ENCODE measurements at places on chromosomes 11 and 22.

- DNase-seq = no peak
Measured at GRCh38 chr11:75199412-75199955, 41.1 kb upstream of the TPBGL start.

GRCh38 chr11:59186130-59186594, 14.2 kb downstream of the DTX4 start:
- DNase-seq = peak; percentile 34

DNA sequence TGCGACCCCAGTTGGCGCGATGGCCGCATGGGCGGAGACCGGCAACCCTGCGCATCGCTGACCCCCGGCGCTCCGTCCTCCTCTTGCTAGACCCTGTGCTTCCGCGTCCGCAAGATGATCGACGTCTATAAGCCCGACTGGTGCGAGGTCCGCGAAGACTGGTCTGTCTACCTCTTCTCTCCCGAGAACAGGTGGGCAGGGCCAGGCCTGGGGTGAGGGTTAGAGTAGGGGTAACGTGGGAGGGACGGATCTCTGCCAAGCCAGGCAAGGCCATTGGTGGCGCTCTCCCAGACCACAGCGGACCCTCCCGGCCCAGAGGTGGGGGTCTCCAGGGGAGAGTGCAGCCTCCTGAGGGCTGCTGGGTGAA, 92.1 kb downstream of the CACNA1I start:
- no peak for DNase-seq

DNA sequence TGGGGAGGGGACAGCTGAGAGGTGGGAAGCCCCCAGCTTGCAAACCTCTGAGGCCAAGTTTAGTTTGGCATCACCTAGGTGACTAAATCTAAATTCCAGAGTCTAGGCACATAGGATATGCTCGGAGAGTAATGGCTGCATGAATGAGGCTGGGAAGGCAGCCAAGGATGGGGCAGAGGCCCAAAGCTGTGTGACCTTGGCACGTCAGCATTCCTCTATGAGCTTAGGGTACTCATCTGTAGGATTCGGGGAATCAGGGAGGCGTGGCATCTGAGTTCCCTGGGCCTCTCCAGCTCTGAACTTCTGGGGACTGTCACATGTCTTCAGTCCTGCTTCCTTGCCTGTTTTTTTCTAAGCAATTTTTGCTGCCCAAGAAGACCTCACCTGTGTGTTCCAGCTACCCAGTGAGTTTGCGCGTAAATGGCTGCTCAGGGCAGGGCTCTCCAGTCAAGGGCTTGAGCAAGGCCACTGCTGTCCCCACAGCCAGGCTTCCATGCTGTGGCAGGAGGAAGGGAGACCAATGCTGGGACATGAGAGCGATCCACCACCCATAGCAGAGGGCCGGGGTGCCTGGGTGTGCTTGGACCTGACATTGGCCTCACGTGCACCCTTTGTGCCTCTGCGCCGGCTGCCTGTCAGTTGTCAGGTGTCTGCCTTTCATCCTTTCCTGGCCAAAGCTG, 13.9 kb downstream of the DAGLA start:
- no peak for DNase-seq

DNA sequence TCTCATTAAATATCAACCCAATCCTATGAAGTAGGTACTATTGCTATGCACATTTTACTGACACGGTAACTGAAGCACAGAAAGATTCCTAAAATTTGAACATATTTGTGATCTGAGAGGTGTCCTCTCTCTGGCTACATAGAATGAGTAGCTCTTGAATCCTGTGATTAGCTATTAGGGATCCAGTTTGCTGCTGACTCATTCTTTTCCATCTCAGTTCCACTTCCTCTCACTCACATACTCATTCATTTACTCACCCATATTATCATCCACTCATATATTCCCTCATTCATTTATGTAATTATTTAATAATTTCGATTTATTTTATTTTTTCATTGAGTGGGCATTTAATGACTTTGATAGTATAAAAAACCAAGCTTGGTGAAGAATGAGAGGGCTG, 42.7 kb downstream of the OR5B17 start:
- DNase-seq = no peak

DNA sequence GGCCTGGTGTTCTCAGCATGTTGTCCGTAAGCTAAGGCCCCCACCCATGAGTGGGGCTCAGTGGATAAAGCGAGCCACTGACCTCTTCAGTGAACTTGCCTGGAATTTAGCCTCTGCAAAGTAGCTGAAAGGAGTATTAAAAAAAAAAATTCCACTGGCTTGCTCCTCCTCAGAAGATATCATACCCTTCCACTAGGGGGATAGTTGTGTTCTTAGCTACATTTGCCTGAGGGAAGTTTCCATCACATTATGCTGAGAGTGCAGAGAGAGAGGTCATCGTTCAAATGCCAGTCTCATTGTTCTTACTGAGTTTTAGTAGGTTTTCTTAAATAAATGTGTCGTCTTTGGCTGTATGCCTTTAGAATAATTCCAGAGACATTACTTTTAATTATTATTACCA, 879.7 kb downstream of the JRKL start:
- no peak for DNase-seq

- no peak for DNase-seq
Measured at GRCh38 chr22:19696504-19697276, 17.6 kb upstream of the SEPTIN5 start.

GRCh38 chr11:108019870-108020540, 11.3 kb downstream of the CUL5 start:
- no peak for DNase-seq

DNA sequence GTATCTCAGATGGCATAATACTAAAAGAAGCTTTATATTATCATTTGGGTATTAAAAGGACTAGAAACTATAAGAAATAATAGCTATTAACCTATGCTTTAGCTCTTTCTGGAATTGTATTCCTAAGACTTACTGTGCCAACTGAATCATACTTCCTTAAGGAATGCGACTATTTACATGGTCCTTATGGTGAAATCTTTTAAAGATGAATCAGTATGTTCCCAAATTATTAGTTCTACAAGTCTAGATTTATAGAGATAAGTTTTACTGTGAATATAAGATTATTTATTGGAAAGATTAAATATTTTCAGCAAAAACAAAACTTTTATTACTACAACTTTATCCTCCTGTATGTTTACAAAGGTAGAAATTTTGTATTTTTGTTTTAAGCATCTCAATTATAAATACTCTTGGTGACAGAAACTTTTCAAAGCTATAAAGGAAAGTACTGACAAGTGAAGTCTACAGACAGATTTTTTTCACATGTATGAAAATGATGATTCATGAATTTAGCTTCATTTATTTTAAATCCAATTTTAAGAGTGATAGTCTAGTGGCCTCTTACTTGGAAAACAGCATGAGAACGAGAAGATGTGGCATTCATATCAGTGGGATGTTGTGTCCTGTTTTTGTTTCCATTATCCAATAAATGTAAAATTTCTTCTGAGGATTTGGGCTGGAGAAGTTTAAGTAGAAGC, 17.8 kb downstream of the KIF18A start:
- DNase-seq = no peak

DNA sequence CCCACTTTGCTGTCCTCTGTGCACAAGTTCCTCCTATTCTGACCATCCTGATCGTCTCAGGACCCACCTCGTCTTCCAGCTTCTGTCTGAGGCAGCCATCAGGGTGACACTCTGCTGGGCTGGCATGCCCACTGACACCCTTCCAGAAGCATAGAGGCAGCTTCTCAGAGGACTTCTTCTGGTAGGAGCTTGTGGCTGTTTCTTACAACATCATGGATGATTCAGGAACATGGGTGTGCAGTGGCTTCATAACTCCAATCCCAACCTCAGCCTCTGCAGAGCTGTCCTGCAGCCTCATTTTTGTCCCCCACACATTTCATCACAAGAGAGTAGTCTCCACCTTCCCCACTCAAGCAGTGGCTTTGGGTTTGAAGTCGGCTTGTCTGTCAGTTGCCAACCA, 20.9 kb upstream of the CTR9 start:
- DNase-seq = no peak

- DNase-seq = no peak
Measured at GRCh38 chr11:87736928-87737327, 438.3 kb downstream of the RAB38 start.

DNA sequence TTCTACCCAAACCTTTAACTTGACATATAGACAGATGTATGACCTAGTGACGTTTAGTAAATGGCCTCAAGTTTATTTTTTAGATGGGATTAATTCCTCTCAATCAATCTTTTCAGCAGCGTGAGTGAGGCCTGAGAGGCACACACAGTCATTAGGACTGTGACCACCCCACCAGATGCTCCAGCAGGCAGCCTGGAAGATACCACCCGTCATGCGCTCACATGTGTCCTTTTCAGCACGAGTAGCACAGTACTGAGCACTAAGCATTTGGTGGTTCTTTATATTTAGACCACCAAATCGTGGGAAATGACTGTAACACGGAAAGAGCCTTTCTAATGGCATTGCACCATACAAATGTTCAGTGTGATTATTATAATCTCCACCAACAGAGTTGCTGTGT, 354.6 kb upstream of the DDI1 start:
- no peak for DNase-seq

- DNase-seq = no peak
Measured at GRCh38 chr11:68579455-68579854, 104.9 kb upstream of the GAL start.

GRCh38 chr22:23565915-23566704, 14.0 kb downstream of the IGLL1 start:
- DNase-seq = no peak

DNA sequence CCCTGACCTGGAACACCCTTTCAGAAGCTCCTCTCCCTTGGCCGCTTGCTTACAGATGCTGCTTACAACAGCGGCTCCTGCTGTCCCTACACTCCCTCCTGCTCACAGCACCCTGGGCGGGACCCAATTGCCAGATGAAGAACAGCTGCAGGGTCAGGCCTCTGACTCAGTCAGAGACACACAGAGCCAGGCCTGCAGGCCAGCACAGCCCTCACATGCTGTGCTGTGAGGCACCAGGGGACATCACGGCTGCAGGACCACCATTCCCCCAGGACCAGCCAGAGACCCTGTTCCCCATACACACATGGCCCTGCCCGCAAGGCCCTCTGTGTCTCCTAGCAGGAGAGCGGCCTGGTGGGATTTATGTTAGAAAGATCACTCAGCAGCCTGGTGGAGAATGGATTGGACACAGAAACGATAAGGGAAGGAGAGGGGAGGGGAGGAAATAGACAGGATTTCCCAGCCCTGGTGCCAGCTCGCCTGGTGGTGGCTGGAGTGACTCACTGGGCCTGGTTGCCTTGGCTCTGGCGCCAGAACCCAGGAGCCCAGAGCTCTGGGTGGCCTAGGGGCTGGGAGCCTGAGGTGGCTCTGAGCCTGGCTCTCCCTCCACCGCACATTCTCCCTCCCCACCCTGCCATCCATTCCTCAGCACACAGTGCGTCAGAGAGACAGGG, 6.7 kb downstream of the CAPN5 start:
- no peak for DNase-seq

DNA sequence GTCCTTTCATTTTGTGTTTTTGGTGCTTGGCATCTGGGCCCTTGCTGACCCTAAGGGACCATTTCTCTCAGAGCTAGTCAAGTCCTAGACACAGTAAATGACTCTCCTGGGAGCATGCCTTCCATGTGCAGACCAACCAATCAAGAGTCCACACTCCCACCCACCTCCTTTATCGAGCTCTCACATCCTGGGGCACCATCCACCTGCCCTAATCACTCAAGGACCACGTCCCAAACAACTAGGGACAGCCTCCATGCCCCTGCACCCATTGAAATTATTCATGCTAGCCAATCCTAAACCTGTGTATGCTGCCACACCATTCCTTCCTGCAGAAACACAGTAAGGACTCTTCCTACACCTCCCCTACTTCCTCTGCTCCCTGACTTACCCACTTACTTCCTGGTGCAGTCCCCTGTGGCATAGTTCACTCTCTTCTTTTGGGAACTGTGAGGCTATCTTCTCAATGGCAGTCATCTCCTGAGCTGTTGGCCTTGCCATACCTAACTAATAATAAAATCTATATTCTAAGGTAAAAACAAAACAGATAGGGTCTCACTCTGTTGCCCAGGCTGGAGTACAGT, 6.4 kb upstream of the SAA2 start:
- DNase-seq = no peak

DNA sequence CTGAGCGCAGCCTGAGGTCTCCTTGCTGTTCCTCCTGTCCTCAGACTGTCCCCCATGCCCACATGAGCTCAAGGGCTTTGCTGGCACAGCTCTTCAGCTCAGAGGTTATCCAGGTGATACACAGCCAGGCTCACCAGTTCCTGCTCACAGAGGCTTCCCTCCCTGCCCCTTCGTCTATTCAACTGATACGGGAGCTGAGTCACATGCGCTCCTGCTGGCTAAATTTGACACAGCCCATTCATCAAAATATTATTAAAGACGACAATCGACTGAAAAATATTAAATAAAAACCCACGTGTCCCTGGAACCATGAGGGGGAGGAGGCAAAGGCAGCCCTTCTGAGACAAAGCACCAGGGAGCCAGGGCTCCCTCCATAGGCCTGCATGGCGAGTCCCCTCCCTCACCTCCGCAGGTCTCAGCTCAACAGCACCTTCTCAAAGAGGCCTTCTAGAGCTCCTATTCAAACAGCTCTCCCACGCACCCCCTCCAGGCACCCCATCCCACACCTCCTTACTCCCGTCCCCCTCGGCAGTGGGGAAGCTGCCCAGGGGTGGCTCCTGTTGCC, 40.5 kb downstream of the DUSP8 start:
- DNase-seq = no peak

GRCh38 chr11:13905137-13905781, 57.3 kb upstream of the SPON1 start:
- DNase-seq = no peak

GRCh38 chr11:88231894-88232482, 56.7 kb upstream of the RAB38 start:
- DNase-seq = no peak

- DNase-seq = no peak
Measured at GRCh38 chr11:27201454-27202302, 161.1 kb downstream of the BBOX1 start.

DNA sequence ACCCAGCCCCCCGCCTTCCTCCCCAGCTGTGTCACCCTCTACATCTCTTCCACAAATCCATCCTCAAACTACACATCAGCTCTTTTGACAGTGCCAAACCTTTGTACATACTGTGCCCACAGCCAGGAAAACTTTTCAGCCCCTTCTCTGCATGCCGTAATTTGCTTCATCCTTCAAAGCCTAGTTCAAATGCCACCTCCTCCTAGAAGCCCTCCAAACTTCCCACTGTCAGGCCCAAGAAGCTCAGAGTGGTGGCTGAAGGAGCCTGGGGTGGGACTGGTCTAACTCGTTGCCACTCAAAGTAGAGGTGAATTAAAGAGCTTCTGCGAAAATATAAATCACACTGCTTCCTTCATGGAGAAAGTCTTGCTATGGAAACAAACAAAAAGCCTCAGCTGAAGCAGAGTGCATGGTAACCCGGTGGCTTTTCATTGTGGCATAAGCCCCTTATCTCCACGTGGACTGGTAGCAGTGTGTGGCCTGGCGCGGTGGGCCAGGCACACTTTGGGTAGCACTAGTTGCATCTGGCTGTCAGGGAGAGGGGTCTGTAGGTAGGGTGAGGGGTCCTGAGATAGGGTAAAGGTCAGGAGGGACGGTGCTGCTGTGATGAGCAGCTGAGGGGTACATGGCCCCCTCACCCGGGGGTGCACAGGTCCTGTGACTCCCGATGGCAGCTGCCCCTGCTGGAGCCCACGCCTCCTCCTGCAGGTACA, 76.9 kb downstream of the MYO7A start:
- no peak for DNase-seq

GRCh38 chr22:45548247-45548840, 45.7 kb downstream of the FBLN1 start:
- no peak for DNase-seq

GRCh38 chr11:3920148-3920852, 64.8 kb downstream of the STIM1 start:
- peak; percentile 70 for DNase-seq

All from stimulated activated naive CD4-positive, alpha-beta T cell treated with Interleukin-2 at 50 U/mL for 16 hours (primary cell).